Endothelial cell (in vitro differentiated cells): ENCODE measurements at places on chromosomes 11 and 22. TPM values are rescaled to one million over a fixed set of nuclear protein-coding genes. Genes with fewer than 3 reads are reported as not detected.

DNA sequence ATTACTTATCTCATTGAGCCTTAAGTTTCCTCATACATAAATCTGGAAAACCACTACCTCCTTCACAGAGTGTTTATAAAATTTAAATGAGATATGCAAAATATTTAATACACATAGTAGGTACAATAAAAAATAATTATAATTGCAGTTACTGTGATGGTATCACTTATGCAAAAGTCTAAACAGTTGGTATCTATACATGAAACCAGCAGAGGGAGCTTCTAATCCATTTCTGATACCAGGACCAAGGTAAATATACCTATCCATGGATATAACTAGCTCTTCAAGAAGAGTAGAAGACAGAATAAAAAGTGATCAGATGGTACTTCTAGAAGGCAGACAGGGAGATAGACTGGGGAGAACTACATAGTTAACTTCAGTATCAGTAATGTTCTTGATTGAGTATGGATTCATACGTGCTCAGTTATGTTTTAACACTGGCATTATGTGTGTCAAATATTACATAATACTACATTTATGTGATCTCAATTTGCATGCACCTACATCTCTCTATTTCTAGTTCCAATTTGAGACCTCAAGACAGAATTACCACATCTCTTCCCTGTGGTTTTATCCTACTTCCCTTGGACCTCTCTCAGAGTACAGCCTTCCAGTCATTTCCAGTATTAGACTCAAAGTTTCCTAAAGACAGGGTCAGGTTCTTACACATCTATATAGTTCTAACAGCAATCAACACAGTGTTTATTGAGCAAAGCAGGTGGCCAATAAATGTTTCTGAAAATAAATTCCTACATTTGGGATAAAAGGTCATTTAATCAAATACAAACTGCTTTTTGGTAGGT, 13.7 kb upstream of the TSG101 start:
- no peak for DNase-seq

- no peak for DNase-seq
Observed at GRCh38 chr11:132357811-132358572, 987.6 kb downstream of the NTM start.

DNA sequence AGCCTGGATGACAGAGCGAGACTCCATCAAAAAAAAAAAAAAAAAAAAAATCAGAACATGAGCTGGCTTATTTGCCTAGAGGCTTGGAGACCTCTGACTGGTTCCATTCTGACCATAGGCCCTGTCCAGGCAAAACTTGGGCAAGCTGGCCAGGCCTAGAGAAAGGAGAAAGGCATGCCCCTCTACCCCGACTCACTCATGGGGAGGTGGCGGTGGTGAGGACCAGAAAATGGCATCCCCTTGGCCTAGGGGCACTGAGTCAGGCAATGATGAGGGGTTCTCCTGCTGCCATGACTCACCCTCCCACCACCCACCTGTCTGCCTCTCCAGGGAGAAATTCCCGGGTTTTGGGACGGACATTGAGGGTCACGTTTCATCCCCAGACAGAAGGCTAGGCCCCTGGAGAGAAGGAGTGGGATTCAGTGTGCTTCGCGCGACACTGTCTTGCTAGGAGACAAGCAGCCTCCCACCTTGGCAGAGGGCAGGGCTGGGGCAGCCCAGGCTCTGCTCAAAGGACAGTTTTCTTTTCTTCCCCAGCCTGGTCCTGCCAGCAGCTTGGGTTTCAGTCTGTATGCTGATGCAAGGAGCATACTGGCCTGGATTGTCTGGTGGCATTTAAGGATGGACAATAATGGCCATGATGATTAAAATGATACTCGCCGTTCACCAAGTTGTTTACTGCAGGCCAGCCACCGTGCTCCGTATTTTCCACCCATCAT, 17.2 kb downstream of the TOB2 start:
- no peak for DNase-seq

- DNase-seq = no peak
Observed at GRCh38 chr11:7599209-7599608, 74.1 kb downstream of the CYB5R2 start.

GRCh38 chr11:1630271-1630670, 696 bp downstream of the KRTAP5-5 start:
- DNase-seq = no peak

DNA sequence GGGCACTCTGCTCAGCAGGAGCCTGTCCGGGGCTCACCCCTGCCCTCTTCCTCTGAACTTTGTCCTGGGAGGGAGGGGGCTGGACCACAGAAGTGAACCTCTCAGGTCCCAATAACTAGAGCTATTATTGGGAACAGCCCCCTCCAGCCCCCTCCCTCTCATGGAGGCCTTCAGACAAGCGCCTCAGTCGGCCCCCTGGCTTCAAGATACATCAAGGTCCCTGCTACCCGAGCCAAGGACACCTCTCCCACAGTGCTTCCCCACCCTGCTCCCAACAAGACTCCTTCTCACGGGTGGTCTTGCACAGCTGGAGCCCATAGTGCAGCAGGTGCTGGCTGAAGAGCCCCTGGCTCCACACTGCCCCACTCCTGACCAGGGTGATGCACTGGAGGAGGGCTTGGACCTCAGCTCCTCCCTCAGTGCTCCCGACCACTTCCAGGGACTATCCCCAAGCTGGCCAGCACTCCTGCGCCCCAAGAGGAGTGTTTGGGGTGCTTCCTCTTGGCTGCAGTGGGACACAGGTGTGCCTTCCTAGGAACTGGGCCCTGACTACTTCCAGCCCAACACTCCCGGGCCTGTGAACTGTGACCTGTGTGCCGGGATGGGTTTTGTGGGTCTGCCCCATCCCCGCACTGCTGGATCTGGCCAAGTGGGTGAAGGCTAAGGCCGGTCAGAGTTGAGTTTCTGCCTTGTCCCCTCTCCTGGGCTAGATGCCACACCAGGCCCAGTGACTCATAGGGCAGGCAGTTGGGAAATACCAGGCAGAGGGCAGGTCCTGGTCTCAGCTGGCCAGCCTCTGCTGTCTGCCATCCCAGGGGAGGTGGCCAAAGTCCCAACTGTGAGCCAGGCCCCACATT, 2.2 kb downstream of the PNPLA2 start:
- no peak for DNase-seq

GRCh38 chr11:82775736-82776346, 42.2 kb upstream of the FAM181B start:
- DNase-seq = peak; percentile 71

The C22orf39 gene
- total RNA-seq = 26.6 TPM

The LYVE1 gene
- total RNA-seq = not detected

The MS4A12 gene
- total RNA-seq = not detected

The MYEOV gene
- not detected for total RNA-seq
